ENCODE measurements at places on chromosomes 6 and 20. TPM values are rescaled to one million over a fixed set of nuclear protein-coding genes. Genes with fewer than 3 reads are reported as not detected.
A peak's percentile ranks its signal among the peaks of the same experiment; 100 is the strongest.

DNA sequence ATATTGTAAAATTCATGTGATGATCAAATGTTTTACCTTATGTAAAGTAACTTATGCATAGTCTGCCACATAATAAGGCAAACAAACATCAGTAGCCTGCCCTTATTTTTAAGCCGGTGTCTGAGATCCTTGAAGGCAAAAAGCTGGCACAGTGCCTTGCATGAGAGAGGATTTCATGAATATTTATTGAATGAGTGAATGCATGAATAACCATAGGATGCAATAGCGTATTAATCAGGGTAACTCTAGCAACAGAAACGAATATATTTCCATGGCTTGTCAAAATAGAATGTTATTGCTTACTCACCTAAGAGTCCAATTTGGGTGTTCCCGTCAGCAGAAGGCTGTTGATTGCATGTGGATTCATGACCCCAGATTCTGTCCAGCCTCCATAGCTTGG is 34.9 kb downstream of the BTBD3 start:
- no peak for DNase-seq

DNA sequence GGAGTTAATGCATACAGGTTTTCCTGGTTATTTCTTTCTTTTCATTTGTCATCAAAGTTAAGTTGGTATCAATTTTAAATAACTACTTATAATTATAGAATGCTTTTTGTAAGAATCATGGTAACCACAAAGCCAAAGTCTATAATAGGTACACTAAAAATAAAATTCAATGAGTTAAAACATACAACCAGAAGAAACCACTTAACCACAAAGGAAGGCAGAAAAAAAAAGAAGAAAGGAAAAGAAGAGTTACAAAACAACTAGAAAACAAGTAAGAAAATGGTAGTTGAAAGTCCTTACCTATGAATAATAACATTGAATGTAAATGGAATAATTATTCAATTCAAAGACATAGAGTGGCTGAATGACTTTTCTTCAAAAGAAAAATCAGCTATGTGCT is 45.6 kb downstream of the THBS2 start:
- DNase-seq: no peak

- DNase-seq: no peak
These were observed 129.4 kb upstream of the RIN2 start for GRCh38 chr20:19628570-19629134.

DNA sequence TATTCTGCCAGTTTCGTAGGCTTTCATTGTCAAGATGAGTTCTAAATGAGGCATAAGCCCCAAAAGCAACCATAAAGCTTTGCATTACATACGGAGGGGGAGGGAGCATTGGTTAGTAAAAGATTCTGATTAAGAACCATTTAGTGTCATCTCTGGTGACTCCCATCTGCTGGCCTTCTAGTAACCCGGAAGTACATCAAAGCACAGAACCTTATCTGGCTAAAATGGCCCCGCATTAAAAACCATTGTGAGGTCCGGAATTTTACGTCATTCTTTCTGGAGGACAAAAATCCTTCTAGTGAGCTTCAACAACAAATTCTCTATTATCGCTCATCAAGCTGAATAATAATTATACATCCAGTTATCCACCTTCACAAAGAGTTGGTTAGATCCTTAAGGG is 37.8 kb downstream of the METTL24 start:
- no peak for DNase-seq

DNA sequence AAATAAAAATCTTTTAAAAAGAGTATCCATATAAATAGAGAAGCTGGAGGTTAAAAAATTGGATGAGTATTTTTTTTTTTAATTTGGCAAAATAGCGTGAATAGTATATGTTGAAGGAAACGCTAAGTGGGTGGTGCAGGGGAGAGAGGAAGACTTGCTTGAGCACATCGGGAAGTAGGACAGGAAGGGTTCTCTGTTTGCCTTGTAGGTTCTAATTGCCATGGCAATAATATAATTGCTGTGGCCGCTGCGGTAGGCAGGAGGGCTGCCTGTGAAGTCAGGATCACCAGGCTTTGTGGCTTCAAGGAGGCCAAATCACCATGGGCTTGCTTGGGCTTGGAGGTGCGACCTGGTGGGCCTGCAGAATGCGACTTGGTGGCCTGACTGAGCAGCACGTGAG is 35.1 kb downstream of the IGF2R start:
- DNase-seq: no peak

GRCh38 chr20:5511930-5512329 is 195.2 kb upstream of the PROKR2 start:
- no peak for DNase-seq

GRCh38 chr6:121449331-121449730 is 13.9 kb downstream of the GJA1 start:
- no peak for DNase-seq

DNA sequence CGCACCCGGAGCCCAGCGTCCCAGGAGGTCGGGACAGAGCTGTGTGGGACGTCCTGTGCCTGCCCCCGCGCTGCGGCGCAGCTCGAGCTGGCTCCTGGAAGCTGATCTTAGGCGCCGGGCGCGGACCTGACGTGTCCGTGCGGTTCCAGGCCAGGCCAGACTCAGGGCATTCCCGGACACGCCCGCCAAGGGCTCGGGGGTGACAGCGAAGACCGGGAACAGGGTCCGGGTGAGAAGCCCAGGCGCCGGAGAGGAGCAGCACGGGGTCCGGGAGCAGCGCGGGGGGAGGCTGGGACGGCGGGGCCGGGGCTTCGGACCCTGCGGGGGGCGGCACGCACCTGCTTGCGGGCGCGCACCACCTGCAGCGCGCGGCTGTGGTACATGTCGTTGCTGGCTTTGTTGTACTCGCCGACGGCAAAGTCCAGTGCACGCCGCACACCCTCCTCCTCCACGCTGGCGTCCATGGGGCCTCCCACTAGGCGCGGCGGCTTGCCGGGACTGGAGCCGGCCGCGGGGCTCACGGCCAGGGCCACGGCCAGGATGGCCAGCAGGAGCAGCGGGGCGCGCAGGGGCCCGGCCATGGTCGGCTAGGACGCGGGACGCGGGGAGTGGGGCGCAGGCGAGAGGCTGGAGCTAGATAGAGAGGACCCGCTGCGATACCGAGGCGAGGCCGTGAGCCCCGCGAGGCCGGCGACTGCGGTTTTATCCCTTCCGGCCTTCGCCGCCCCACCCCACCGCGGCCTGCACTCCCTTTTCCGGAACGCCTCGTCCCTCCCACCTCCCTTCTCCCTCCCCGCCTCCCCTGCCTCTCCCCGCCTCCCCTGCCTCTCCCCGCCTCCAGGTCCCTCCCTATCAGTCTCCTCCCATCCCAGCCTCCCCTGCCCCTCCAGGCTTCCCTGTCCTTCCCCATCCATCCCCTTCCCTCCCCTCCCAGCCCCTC is at the start of gene CST3:
TSS of gene CST3 (minus strand) at position 674 of the 940 bp plus-strand sequence. CDS start at position 581, 93 bp downstream.
- DNase-seq: peak; percentile 96

GRCh38 chr6:149863698-149864577 is at the start of gene LRP11:
Gene LRP11, minus strand, starts transcription at chr6:149864359. Its CDS starts 339 bp downstream, at chr6:149864020.
- peak; percentile 92 for DNase-seq

GRCh38 chr20:44092551-44093248 is 94.3 kb downstream of the JPH2 start:
- no peak for DNase-seq

- peak; percentile 88 for DNase-seq
These were observed 24.0 kb upstream of the SCML4 start for GRCh38 chr6:107847844-107848802.

GRCh38 chr6:40282986-40283385 is 304.2 kb downstream of the LRFN2 start:
- DNase-seq: no peak

DNA sequence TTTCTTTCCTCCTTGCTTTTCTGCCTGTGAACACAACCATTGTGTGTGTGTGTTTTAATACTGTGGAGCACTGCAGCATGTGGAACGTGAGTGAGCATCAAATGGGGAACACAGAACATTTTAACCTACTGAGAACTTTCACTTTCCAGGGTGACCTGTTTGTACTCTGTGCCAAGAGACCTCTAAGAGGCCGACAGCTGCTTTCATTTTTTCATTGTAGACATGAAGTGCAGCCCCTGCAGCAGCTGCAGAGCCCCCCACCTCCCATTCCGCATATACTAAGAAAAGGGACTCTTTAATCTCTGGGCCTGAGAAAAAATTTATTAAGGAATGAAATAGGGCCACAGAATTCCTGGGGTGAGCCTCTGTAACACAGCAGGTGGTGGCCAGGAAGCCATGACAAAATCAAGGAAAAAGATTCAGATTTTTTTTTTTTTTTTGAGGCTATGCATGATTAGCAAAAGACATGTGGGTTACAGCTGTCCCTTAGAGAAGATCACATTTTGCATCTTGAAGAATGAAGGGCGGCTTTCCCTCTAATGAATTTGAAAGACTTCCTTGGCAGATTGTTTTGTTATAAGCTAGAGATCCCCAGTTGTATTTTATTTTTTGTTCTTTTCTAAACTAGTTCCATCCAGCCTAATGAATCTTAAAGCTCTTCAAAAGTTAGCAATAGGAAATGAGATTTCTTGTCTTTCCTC is 503.4 kb downstream of the CD109 start:
- no peak for DNase-seq

GRCh38 chr6:45896783-45897441 is 118.7 kb downstream of the CLIC5 start:
- DNase-seq: no peak

DNA sequence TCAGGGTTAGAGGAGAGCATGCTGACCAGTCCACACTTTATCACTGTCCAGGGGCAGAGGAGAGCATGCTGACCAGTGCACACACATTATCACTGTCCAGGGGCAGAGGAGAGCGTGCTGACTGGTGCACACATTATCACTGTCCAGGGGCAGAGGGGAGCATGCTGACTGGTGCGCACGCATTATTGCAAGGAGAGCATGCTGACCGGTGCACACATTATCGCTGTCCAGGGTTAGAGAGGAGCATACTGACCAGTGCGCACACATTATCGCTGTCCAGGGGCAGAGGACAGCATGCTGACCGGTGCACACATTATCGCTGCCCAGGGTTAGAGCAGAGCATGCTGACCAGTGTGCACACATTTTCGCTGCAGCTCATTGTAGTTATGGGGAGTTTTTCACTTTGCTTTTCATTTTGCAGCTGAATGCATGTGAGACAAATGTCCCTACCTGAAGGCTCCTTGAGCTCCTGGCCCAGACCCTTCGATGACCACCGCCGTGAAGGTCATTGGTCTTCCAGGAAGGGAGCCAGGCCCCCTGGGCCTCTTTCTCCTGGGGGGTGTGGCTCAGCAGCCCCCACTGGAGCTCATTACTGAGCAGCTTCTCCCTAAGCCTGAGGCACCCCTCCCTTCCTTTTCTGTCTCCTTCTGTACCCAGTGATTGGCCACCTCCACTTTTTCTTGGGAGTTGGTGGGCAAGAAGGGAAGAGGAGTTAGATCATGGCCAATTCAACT is 178.8 kb upstream of the AFDN start:
- DNase-seq: no peak

DNA sequence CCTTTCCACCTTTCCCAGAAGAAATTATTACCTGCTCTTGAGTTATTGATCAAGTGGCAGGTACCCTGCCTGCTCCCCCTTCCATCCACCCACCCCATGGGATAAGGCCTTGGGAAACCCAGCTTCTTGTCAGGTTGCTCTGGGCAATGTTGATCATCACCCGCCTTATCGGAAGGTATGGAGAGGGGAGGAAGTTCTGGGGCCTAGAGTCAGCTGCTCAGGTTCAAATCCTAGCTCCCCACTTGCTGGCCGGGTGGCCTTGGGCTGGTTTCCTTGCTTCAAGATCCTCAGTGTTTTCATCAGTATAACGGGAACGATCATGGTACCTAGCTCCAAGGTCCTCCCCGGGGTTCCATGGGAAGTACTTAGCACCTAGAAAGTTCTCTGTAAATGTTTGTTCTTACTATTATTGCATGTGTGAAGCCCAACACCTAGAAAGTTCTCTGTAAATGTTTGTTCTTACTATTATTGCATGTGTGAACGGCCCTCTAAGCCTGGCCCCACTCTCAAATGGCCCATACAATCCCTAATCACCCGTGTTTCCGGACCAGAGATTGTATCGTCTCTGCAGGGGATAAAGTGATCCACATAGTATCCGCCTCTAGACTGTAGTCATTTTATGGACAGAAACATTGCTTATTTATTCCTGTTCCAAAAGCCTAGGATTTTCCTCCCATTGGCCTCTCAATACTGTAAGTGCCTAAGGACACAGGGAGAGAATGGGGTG is 1.1 kb upstream of the PREX1 start:
- no peak for DNase-seq

DNA sequence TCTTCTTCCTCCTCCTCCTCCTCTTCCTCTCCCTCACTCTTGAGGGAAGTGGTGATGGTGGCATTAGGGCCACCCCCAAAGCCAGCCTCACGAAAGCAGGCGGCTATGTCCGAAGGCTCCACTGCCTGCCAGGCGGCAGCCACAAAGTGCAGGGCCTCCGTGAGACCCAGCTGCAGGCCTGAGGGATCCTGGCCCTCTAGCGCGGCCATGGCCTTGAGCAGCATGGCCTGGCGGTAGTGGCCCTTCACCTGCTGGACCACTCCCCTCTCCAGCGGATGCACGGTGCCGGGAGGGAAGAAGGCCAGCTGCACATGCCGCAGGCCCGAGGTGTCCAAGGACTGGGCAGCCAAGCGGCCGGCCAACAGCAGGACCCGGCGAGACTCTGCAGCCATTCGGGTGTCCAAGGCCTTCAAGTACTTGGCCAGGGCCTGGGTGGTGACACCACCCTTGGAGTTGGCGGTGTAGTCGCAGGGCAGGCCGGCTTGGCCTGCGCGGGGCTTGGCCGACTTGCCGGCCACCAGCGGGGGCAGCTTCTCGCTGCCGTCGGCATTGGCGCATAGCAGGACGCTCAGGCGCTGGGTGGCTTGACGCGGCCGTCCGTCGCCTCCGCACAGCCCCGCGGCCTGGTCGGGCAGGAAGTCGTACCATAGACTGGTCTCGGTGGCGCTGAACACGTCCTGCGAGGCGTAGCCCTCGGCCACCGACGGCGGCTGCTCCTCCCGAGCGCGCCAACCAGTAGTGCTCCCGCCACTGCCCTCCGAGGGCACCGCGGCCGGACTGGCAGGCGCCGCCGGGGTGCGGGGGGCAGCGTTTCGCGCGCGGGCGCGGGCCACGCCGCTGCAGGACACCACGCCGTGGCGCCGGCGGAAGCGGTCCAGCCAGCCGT is 1.1 kb downstream of the CENPB start:
- DNase-seq: peak; percentile 79

GRCh38 chr20:8131598-8132483 is at the start of gene PLCB1:
Gene PLCB1, plus strand, starts transcription at chr20:8132266. Its CDS starts 386 bp downstream, at chr20:8132652.
- DNase-seq: peak; percentile 83

- no peak for DNase-seq
These were observed 125.3 kb downstream of the FAM83B start for GRCh38 chr6:54971825-54972224.

GRCh38 chr6:154878871-154879491 is 116.1 kb upstream of the TIAM2 start:
- no peak for DNase-seq

The BPIFB4 gene
- total RNA-seq: not detected

The OR12D3 gene
- total RNA-seq: not detected

The ITCH gene
- total RNA-seq: 60.5 TPM

The RAB22A gene
- 21.8 TPM for total RNA-seq

The TRDN gene
- 0.33 TPM for total RNA-seq

The SLA2 gene
- 0.99 TPM for total RNA-seq

The YWHAB gene
- total RNA-seq: 166 TPM

The CASS4 gene
- total RNA-seq: 2.4 TPM

Data from aorta (tissue), 5 donors.